ENCODE measurements at places on chromosomes 16 and 17.

- DNase-seq, result no peak
These were observed 18.3 kb downstream of the VPS53 start for GRCh38 chr17:696369-696768.

GRCh38 chr17:60372790-60373483 lies 19.0 kb downstream of the USP32 start:
- no peak for DNase-seq

DNA sequence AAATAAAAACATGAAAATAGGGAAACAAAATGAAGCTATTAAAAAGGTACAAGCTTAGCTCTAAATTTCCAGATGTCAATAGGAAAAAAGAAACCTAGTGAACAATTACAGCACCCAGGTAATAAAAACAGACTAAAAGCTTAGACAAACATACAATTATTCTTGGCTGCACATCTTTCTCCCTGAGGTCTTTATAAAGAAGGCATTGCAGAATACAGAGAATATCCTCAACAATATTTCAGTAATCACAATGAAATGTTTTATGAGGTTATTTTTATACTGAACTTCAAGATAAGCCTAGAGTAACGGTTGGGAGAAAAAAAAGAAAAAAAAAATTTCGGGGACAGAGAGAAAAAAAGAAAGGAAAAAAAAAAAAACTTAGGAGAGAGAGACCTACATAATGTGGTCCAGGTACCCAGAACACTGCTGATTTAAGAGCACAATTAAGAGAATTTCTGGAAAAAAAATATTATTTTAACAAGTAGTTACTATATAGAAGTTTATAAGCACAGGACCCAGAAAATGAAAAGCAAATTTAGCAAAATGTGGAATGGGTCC lies 26.5 kb downstream of the KANSL1 start:
- no peak for DNase-seq

GRCh38 chr17:20226814-20227482 lies 217.8 kb downstream of the SPECC1 start:
- peak; percentile 77 for DNase-seq

DNA sequence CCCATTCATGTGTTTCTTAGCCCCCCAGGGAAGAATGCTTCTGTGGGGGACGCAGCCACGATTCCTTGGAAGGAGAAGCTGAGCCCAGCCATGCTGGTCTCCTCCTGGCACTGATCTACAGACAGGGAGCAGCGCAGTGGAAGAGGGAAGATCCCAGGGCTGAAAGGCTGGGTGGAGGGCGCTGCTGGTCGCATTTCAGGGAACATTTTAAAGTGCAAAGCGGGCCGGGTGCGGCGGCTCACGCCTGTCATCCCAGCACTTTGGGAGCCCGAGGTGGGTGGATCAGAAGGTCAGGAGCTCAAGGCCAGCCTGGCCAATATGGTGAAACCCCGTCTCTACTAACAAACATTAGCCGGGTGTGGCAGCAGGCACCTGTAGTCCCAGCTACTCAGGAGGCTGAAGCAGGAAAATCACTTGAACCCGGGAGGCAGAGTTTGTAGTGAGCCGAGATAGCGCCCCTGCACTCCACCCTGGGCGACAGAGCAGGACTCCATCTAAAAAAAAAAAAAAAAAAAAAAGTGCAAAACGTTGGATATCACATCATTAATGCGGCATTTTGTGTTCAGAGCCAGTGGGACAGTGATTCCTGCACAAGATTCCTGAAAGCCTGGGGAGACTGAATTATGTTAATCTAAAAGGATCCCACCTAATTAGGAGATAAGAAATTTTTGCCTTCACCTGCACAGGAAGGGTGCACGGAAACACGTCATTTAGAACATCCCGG lies 558 bp upstream of the CHMP6 start:
- DNase-seq, result no peak

DNA sequence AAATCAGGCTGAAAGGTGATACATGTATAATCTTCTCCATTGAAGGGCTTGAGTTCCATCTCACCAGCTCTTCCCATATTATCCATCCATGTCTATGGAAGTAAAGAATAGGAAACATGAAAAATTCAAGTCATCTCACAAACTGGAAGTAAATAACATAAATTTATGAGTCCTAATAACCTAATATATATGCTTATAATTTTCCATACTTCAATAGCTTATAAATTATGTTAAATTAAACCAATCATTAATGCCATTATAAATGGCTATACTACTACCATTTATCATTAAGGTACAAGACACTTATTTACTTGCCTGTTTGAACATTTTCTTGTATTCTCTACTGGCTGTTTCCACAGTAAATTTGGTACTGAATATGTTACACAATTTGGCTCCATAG lies 4.8 kb downstream of the TOP2A start:
- no peak for DNase-seq

- DNase-seq, result no peak
These were observed at the start of gene ZNF768 for GRCh38 chr16:30526137-30526822. ZNF768 (minus strand) TSS chr16:30526566; CDS start chr16:30526413, 153 bp downstream.

DNA sequence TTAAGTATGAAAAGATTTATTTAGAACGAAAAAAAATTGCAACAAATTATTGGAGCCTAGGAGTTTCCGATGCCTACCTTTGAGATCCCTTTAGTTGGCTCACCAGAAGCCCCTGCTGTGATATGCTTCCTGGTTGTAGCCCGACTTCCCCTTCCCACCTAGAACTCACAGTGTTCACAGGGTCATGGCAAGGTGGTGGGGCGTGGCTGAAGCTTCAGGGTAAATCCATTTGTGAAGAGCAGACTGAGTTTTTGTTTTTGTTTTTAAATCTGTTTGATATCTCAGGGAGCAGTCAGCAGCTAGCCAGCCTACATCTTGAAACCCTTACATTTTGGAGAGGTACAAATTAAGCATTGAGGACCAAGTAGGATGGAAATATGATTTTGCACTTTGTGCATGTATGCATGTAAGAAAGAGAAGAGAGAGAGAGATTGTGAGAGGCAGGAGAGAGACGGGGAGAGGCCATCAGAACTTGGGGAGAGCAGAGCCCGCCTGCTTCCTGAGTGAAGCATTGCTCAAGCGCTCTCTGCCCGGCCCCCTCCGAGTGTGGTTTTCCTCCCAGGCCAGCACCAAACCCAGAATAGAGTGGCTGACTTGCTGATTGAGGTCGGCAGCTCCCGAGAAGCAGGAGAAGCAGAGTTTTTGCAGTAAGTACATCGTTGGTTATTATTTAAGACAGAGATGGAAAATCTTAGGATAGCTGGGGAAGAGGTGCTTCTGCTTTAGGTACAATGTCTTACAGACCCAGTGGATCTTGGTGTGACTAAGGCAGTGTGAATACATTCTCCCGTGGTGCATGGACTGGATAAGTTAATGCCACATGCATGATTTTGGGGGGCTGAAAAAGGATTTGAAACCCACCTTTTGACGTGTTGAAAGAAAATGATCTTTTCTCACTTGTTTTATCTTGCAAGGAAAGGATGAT lies 64.2 kb downstream of the SPECC1 start:
- DNase-seq, result peak; percentile 3

- DNase-seq, result no peak
These were observed 4.0 kb upstream of the RPL38 start for GRCh38 chr17:74199306-74200092.

GRCh38 chr16:77955127-77955526 lies 67.2 kb upstream of the CLEC3A start:
- DNase-seq, result no peak

- DNase-seq, result no peak
These were observed 431.8 kb downstream of the PMP22 start for GRCh38 chr17:14833201-14833785.

- no peak for DNase-seq
These were observed 592.8 kb upstream of the GOT2 start for GRCh38 chr16:59326955-59327354.

GRCh38 chr16:4917117-4917516 lies 19.8 kb downstream of the PPL start:
- DNase-seq, result no peak

DNA sequence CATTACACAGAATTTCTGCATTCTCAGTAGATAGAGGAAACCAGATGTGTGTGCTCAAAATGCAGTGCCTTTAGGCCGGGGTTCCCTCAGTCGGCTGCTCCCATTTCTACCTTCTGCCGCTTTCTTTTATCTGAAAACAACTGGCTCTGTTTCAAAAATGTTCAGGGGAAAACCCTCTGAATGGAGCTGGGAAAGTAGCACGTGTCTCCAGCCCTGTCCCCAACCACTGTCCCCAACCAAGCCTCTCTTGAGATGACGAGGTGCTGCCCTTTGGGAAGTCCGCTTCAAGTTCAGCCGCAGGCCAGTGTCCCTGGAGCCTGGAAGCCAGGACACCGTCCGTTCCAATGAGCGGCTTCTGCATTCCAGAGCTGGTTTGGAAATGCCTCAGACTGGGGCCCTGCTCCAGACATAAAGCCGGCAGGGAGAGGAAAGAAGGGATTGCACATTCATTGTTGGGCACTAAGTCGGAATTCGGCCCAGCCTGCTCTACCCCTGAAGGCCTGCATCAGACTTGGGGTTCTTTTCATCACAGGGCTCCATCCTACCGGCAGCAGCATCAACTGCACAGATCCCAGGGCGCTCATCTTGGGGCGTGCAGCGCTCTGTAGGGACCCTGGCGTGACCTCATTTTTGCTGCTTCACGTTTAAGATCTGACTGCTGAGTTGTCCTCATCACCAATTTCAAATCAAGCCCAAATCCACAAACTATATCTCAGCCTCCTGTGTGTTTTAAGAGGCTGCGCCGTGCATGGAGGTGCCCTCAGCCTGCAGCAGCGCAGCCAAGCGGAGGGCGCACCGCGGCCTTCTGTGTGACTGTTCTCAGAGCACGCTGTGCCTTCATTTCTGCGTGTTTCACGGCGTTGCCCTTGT lies 111.3 kb downstream of the BANP start:
- no peak for DNase-seq

GRCh38 chr17:38900978-38901656 lies 24.3 kb upstream of the LASP1NB start:
- no peak for DNase-seq

- no peak for DNase-seq
These were observed 17.7 kb downstream of the LITAFD start for GRCh38 chr16:8899709-8900317.

GRCh38 chr16:46687486-46687885 lies 1.5 kb downstream of the VPS35 start:
- DNase-seq, result no peak

DNA sequence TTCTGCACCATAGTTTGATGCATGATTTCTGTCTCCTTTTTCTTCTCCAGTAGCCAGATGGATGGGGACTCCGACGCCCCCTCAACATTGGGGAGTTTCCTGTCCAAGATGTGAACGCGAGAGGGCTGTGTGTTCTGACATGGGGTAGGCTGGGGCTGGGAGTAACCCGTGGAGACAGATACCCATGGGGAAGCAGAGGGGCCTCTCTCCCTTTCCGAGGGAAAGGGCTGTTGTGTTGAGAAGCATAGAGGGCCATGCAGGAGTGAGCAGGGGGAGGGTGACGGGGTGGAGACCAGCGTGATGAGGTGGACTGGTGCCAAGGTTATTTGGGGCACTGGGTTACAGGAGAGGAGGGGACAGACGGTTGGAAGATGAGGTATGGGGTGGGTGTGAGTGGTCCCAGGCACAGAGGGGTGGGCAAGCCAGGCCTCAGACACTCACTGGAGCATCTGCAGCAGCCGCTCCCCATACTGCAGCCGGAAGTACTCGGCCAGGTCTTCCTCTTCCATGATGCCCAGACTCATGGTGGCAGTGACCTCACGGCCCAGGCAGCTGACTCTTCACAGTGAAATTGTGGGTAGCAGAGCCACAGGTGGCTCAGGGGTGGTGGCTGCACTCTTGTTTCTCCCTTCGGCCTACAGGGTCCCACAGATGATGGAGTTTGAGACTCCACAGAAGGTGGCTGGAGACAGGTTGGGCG lies 400 bp downstream of the CCDC42 start:
- DNase-seq, result no peak

DNA sequence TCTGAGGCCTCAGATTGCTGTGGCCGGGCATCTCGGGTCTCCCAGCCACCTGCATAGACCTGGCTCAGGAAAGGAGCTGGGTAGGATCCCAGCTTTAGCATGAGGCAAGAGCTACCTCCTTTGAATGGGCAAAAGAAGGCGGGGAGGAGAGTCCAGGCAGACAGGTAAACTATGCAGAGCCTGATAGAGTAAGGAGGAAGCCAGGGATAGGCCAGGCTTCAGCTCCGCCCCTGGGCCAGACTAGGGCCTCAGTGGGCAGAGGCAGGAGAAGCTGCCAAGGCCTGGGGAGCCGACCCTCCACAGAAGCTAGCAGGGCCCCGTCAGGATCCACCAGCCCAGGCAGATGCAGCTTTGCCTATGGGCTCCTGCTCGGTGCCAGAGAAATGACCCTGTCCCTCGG lies 22.6 kb upstream of the UBE2G1 start:
- no peak for DNase-seq

- DNase-seq, result no peak
These were observed 875 bp downstream of the PRKCB start for GRCh38 chr16:23836404-23837311.

DNA sequence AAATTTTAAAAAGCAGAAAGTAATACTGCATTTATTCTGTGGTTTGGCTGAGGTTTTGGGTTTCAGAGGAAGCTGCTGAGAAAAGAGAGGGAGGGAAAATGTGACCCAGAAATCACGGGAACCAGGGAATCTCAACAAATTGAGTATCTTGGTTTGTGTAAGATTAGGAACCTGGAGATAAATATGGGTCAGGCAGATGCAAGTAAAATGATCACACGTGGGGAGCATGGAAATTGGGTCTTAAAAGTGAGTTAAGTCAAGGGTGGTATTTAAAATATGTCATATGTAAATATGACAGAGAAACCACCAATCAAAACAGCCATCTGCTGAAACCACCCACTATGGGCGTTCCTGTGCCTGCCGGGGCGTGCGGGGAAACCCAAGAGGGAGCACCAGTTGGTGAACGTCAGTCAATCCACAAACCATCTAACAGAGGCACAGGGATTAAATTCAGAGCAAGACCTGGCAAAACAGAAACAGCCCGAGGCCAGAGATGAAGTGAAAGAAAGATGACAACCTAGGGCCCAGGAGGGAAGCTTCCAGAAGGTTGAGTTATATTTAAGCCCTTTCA lies 33.4 kb downstream of the CDH13 start:
- DNase-seq, result no peak

GRCh38 chr16:22070361-22071330 lies 21.7 kb upstream of the VWA3A start:
- DNase-seq, result no peak

- DNase-seq, result no peak
These were observed 86.1 kb downstream of the RPA1 start for GRCh38 chr17:1915889-1916288.

- DNase-seq, result no peak
These were observed 11.9 kb downstream of the EPN2 start for GRCh38 chr17:19248928-19249574.

- DNase-seq, result no peak
These were observed 120.2 kb upstream of the XYLT1 start for GRCh38 chr16:17590711-17591654.

- no peak for DNase-seq
These were observed 8.1 kb downstream of the CIBAR2 start for GRCh38 chr16:85104147-85104546.

DNA sequence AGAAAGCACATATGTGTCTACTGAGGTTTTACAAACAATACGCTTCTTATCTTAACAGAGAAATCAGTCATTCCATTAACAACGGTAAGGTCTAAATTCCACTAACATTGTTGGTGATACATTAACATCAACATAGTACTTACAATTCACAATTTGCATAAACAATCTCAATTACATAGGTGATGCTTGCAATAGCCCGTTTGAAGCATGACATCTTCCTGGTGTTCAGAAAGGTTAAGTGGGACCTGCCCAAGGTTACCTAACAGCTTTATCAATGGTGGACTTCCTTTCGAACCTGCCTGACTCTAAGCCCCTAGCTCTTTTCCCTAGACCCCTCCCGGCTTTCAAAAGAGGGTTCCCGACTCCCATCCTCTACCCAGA lies 699 bp downstream of the FAM222B start:
- no peak for DNase-seq

- no peak for DNase-seq
These were observed 1.5 kb upstream of the LGALS3BP start for GRCh38 chr17:78981010-78981888.

All from stimulated activated CD4-positive, alpha-beta T cell treated with anti-CD3 and anti-CD28 coated beads, TNF-alpha, amount 100 ng/mL, for 1 hour (primary cell).